Brain pericyte (primary cell): ENCODE measurements at places on chromosomes 4 and X.

- no peak for DNase-seq
These were observed 892.3 kb upstream of the NDST4 start for GRCh38 chr4:116005806-116006088.

DNA sequence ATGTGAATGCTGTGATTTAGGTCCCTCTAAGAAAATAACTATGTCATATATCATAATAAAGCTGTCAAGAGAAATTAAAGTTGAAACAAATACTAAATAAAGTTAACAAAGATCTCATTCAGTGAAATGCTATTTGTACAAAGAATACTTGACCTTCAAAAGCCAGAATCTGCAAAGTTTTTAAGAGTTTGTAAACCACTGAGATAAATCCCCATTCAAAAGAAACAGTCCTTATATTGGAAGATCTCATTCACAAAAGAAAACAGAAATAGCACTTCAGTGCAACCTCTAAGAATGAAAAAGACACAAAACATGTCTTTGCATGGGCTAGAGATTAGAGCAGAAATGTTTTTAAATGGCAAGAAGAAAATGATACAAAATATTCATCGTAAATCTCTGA, 149.1 kb upstream of the USP38 start:
- DNase-seq: no peak

GRCh38 chr4:84317513-84317912, 181.6 kb downstream of the NKX6-1 start:
- DNase-seq: no peak

DNA sequence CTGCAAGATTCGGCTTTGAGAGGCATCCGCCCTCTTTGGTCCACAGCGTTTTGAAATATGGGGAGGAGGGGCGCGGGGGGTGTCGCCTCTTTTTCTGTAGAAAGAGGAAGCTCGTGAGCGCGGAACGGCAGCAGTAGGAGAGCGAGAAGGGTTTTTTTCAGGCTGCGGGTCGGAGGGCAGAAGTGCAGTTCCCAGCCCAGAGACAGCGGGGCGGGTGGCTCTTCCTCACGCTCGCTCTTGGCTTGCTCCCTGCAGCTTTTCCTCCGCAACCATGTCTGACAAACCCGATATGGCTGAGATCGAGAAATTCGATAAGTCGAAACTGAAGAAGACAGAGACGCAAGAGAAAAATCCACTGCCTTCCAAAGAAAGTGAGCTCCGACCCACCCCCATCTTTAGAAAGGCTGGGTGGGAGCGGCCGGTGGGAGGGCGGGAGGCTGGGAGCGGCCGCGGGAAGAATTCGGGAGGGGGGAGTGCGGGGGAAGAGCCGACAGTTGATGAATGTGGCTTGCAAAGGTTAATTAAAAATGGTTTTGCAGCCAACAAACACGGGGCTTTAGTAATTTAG, 1.2 kb downstream of the TMSB4X start:
- no peak for DNase-seq

GRCh38 chrX:10900585-10901289, 210.4 kb upstream of the HCCS start:
- DNase-seq: no peak

GRCh38 chr4:20327808-20328207, 76.1 kb downstream of the SLIT2 start:
- DNase-seq: no peak

- DNase-seq: no peak
These were observed 37.6 kb downstream of the ARFIP1 start for GRCh38 chr4:152817331-152817730.

DNA sequence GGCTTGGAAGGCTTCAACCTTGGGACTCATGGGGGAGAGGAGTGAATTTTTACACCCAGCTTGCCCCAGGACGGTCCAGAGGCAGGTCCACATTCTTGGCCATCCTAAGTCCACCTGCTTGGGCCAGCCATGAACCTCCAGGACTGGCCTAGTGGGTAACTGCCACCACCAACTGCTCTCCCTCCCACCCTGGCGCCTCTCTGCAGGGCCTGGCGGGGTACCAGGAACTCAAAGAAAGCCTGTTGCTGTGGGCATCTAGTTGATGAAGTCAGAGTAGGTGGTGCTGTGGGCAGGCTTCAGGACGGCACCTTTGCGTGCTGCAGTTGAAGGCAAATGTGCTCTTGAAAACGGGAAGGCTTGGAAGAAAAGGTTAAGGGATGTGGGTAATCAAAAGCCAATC, 12.0 kb downstream of the BCOR start:
- DNase-seq: no peak

DNA sequence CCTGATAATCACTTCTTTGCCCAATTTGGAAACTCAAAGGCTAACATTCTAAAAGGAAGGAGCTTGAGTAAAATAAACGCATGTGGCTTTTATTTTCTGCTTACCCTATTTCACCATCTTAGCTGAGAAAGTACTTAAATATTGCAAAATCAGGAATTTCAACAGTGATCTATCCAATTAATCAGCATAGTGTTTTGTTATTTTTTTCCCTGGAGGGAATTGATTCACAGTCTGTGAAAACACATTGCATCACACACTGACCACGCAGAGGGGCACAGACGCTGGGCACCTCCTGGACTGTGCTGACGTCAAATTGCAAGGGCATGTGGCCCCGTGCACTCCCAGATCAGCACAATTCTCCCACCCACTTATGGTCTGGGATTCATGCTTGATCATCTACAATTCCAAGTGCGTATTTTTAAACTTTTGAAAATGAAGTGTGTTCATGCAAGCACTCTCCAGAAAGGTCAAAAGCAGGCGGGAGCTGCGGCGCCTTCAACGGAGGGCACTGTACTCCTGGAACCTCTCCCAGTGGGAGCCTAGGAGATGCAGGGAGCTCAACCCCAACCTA, 320.6 kb upstream of the PPARGC1A start:
- peak; percentile 96 for DNase-seq

DNA sequence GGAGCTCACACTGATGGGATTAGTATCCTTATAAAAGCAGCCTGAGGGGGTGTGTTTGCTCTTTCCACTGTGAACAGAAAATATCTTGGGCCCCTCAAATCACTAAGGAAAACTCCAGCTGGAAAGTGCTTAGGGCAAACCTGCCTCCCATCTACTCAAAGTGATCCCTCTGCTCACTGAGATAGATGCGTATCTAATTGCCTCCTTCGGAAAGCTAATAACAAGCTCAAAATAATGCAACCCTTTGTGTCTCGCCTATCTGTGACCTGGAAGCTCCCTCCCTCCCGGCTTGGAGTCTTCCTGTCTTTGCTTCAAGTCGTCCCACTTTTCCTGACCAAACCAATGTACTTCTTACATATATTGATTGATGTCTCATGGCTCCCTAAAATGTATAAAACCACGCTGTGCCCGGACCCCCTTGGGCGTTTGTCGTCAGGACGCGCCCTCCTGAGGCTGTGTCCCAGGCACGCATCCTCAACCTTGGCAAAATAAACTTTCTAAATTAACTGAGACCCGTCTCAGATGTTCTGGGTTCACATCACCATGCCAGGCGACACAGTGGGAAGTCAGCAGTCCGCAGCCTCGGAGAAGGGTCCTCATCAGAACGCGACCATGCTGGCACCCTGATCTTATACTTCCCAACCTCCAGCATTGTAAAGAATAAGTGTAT, 34.1 kb upstream of the SORCS2 start:
- DNase-seq: no peak

DNA sequence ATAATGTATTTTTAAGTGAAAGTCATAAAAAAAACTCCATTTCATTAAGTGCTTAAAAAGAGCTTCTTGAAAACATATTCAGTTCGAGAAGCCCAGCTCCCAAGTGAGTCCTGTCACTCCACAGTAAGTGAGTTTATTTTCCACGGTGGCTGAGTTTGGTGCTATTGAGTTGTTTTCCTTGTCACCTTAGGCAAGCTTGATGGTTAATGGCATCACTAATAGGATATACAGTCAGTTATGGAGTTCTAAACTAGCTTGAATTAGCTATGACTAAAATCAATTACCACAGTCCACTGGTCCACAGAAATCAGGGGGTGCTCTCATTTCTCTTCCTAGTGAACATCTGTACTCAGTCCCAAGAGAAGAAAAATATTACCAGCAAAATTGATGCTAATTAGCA, 1526.2 kb upstream of the IGFBP7 start:
- DNase-seq: no peak

- DNase-seq: no peak
These were observed 17.7 kb downstream of the MRFAP1 start for GRCh38 chr4:6658209-6658595.

- DNase-seq: no peak
These were observed 327.7 kb upstream of the RASGEF1B start for GRCh38 chr4:81799371-81799770.

DNA sequence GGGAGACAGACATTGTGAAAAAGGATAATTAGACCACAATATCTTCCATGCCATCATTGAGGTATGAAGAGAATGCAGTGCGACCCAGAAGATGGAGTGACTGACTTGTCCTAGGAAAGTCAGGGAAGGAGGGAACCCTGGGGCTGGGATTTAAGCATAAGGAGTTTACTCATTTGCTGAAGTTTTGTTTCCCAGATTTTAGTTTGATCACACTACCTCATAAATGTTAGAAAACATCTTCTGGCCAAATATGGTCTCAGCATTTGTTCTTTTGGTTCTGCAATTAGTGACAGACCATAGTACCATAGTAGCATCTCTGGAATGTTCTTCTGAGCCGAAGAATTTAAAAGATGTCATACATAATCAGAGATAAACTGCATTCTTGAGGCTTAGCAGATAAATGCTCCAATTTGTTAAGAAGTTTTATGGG, 96.5 kb upstream of the PGRMC2 start:
- no peak for DNase-seq

- DNase-seq: no peak
These were observed 34.8 kb downstream of the KLHL5 start for GRCh38 chr4:39096847-39097246.

DNA sequence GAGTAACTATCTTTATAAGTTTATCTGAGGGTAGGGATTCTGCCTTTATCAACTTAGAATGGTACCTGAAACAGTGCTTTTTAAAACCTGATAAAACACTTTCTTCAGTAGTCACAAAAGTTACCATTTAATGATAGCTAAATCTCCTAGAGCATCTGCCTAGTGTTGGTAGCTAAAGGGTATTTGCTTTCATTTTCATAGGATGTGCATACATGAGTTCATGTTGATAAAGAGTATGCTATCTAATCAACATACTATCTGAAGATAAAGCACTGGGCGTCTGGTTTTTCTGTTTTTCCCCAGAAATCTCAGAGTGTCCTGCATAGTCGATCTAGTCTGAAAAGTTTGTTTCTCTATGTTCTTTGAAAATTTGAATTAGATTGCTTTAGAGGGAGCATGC, 75.1 kb downstream of the ADGRL3 start:
- no peak for DNase-seq

- DNase-seq: no peak
These were observed 687 bp downstream of the CDK16 start for GRCh38 chrX:47218920-47219815.

- DNase-seq: no peak
These were observed 48.1 kb upstream of the DHRSX start for GRCh38 chrX:2548711-2549423.

GRCh38 chr4:2942532-2943363, 20.5 kb downstream of the NOP14 start:
- no peak for DNase-seq

DNA sequence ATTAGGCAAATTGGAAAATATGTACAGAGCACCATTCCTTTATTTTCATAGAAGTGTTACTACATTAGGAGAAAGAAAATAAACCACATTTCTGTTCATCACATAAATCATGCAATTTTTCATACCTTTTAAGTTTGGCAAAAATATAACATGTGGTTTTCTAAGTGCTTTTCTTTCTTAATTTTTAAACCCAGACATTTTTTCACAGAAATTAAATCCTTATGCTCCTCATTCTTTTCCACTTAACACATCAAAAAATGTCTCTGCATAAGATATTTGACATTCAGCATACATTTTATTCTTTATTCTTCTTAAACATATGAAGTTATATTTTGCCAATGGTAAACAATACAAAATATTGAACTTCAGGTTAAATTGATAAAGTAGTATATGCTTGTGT, 826.6 kb upstream of the SLIT2 start:
- DNase-seq: no peak

DNA sequence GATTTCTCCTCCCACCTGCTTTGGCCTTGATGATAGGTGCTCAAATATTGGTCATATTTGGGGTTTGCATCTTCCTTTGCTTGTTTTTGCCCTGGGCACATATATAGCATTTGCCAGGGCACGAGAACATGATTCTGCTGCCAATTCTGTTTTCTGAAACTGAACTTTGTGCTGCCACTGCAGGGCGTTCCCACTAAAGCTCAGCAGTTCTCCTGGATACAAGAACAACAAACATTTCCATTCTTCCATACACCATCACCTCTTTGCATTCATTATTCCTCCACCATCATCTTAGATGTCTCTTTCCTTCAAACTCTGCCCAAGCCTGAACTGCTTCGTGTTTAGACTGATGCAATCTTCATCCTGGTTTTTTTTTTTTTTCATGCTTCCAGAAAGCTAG, 36.3 kb upstream of the GATB start:
- no peak for DNase-seq
